GM12878 (cell line): ENCODE measurements at places on chromosomes 2 and 18.

GRCh38 chr2:178457390-178457886 lies 6.3 kb downstream of the PJVK start:
- no peak for DNase-seq

DNA sequence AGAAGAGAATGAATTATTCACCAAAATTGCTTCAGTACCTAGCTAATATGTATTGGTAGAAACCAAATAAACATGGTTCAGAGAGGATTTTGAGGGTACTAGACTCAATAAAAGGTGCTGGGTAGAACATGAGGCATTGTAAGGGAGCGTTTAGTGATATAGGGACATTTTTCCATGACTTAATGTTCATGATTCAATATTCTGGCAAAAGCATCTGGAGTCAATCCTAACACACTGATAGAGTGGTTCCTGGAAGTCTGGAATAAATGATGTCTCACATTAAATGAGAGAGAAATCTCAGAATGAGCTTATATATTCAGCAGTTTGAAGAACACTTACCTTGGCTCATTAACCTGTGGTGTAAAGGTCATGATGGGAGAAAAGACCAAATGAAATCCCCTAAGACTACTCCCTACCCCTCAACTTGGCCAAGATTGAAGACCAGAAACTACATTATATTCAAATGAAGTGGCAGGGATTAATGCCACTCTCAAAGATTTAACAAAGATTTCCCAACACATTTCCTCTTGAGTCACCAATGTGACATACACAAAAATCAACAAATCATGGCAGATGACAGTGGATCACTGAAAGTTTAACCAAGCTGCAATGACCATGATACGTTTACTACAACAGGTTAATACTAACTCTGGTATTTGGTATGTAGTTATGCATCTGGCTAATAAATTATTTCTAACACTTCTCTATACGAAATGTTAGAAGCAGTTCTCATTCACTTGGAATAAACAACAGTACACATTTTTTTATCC lies 309.5 kb downstream of the SATB2 start:
- DNase-seq, result no peak

- no peak for DNase-seq
Measured at GRCh38 chr2:190578158-190579057, 43.9 kb upstream of the NEMP2 start.

DNA sequence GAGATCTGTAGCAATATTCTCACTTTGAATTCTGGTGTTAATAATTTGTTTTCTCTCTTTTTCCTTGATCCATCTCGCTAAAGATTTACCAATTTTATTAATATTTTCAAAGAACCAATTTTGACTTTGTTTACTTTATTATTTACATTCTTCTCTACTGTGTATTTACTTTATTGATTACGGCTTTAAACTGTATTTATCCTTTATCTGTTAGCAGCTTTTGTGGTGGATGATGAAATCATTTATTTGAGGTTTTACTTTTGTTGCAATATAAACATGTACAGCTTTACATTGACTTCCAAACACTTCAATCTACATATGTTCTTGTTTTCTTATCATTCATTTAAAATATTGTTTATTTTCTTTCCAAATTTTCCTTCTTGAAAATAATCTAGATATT lies 719.9 kb downstream of the ADCYAP1 start:
- no peak for DNase-seq

DNA sequence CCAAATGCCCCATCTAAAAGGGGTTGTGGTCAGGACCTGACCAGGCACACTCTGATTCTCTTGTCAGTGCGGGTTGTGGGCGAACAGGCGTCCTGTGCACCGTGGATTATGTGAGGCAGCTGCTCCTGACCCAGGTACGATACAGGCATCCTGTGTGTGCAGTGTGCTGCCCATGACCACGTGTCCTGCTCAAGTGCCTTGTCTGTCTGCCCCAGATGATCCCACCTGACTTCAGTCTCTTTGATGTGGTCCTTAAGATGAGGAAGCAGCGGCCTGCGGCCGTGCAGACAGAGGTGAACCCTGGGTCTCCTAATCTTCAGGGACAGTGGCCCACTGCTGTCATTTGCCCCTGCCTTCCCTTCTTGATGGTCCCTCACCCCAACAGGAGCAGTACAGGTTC lies 14.6 kb downstream of the PTPN18 start:
- DNase-seq, result no peak

DNA sequence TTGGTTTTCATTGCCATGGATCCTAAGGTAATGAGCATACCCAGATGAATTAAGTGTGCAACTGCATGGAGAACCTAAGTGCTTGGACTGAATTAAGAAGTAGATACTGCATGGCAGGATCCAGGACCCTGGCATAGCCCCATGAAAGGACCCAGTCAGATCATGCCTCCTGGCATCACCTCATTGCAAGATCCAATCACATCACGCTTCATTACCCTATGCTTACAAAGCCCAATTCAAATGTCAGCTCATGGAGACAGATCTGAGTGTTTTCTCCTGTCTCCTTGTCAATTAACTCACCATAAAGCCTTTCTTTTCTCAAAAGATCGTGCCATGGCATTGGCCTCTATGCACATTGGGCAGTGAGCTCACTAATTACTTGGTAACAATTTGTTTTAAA lies 519.8 kb upstream of the ZNF804A start:
- DNase-seq, result no peak

GRCh38 chr2:221895366-221896121 lies 323.4 kb upstream of the EPHA4 start:
- no peak for DNase-seq

- DNase-seq, result peak; percentile 92
Measured at GRCh38 chr2:168490015-168490874, 34.2 kb downstream of the CERS6 start.
